NT2/D1 (cell line): ENCODE measurements at places on chromosomes 2 and 18.

DNA sequence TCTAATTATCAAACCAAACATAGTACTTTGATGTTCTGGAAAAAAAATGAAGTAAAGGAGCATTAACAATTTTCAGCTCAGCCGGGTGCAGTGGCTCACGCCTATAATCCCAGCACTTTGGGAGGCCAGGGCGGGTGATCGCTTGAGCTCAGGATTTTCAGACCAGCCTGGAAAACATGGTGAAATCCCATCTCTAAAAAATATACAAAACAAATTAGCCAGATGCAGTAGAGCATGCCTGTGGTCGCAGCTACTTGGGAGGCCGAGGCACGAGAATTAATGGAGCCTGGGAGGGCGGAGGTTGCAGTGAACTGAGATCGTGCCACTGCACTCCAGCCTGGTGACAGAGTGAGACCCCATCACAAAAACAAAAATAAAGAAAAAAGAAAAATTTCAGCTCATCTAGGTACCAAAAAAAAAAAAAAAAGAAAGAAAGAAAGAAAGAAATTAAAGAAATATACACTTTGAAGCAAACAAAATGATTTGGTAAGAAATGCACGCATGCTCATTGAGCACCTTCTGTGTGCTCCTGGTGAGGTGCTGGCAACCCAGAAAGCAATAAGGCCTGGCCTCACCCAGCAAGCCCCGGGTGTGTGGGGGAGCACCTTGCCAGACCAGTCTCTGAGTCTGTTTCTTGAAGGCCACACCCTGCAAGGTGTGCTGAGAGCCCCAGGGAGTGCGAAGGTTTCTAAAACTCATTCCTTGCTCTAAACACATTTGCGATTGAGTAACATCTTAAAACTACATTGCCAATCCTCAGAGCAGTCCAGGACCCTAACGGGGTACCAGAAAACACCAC is 133.5 kb downstream of the TFCP2L1 start:
- DNase-seq, result no peak

DNA sequence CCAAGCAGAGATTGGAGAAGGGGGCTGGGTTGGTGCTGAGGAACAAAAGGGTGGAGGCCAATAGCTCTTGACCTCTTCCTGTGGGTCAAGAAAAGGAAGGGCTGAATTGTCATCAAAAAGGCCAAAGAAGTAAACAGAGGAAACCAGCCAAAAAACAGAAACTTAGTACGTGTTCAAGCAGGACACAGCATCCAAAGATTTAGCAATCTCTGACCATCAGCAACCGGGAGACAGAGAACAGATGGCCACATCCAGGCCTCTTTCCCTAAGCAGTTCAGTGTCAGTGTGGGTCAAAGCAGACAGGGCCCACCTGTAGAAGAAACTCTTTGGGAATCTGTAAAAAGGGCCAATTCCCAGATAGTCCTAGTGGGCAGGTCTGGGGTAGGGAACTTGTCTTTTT is 2.9 kb downstream of the DNPEP start:
- no peak for DNase-seq

DNA sequence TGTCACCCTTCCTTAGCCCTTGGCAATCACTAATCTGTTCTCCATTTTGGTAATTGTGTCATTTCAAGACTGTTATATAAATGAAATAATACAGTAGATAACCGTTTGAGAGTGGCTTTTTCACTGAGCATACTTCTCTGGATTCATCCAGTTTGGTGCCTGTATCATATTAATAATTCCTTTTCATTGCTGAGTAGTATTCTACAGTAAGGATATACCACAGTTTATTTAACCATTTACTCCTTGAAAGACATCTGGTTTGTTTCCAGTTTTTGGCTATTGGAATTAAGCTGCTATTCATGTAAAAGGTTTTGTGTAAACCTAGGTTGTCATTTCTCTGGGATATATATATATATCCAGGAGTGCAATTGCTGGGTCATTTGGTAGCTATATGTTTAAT is 44.6 kb upstream of the TGFA start:
- DNase-seq, result no peak

GRCh38 chr2:122411231-122411630 is 655.8 kb downstream of the TSN start:
- DNase-seq, result no peak

GRCh38 chr18:39302481-39302880 is 1736.9 kb upstream of the CELF4 start:
- DNase-seq, result no peak

GRCh38 chr2:29062371-29062770 is 12.0 kb downstream of the PCARE start:
- no peak for DNase-seq

DNA sequence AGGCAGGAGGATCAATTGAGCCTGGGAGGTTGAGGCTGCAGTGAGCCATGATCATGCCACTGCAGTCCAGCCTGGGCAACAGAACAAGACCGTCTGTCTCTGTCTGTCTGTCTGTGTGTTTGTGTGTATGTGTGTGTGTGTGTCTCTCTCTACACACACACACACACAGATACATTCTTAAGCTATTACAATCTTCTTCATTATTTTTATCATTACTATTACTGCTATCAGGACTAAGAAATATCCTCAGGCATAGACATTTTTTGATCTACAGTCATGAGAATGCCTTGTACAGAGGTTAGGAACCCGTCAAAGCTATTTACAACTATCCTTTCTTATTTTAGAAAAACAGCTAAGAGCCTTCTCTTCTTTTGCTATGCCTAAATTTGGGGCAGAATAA is 207.4 kb downstream of the NEDD4L start:
- no peak for DNase-seq

DNA sequence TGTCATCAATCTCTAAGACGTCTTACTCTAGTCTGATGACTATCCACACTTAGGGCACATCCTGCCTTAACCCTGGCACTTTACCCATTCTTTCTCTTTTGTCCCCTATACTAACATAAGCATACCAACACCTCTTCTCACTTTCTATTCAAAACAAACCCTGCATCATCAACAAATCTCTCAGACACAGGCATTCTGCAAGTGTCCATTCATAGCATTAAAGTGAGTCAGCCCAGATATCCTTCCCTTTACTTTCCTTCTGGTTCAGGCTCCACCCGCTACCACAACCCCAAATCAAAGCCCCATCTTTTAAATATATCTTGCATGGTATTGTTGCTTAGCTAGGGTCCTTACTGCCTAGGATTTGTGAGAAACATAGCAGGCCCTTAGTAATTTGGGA is 3.8 kb downstream of the GRB14 start:
- no peak for DNase-seq

DNA sequence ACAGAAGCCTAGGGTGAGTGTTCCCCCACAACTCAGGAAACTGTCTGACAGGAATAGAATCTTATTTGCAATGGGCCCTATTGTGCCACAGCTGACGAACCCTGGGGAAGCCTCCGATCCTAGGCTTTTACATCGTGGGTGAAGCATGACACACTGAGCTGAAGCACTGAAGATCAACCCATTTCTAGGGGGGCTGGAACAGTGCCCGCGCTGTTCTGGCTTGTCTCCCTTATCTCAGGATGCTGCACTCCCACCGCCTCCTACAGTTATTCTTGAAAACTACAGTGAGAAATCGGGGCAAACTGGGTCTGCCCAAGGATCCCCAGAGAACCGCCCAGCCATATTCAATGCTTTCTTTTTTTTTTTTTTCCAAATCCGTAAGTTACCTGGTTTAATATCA is 41.1 kb downstream of the NETO1 start:
- no peak for DNase-seq

DNA sequence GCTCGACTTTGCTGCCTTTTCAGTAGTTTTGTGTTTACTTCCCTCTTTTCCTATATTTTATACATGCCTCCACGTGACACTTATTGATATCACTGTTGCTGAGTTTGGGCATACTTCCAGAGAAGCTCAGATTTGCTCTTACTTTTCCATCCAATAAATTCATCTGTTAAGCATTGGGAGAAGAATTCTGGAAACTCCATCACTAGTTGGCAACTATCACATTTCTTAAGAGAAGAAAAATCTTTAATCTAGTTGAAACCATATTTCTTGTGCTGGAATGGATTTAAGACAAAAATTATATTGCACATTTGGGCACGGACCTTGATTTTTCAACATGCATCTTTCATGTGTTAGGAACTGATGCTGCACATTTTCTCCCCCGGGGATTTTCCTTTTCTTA is 52.6 kb upstream of the CPO start:
- no peak for DNase-seq

- no peak for DNase-seq
Measured at GRCh38 chr2:19321946-19322345, 36.5 kb downstream of the OSR1 start.

DNA sequence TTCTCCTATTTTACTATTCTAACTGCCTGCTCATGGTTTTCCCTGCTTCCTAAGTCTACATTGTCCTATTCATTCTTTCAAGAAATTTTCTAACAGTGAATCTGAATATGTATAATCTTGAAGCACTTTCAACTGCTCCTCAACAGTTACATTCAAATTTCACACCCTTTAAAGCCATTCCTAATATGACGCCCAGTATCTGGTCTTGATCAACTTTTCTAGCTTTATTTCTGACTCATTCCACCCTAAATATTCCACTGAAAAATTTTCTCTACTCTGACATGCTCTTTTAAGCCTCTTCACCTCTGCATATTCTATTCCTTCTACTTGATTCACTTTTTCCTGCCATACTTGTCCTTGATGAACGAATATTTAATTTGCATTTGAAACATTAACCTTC is 1893.9 kb upstream of the PIK3C3 start:
- DNase-seq, result no peak

GRCh38 chr2:150549381-150549780 is 61.9 kb upstream of the RND3 start:
- no peak for DNase-seq

GRCh38 chr2:223877721-223878410 is 40.5 kb upstream of the AP1S3 start:
- no peak for DNase-seq

DNA sequence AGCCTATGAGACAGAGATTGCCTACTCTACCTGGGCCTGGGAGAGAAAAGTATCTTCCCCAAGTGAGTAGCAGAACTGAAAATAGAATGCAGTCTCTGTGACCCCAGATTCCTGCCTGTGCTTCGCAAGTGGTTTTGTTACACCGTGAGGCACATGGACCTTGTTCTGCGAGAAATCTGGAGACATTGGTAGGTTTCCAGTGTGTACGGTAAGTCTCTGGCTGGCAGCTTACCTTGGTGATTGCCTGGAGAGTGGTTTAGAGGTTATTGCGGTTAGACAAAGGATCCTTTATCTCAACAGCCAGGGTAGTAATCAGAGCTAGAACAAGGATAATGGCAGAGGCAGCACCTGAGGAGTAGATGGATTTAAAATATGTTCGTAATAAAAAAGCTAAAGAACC is 606.0 kb upstream of the GCFC2 start:
- DNase-seq, result no peak

- DNase-seq, result no peak
Measured at GRCh38 chr2:162058973-162059668, 14.9 kb downstream of the DPP4 start.

DNA sequence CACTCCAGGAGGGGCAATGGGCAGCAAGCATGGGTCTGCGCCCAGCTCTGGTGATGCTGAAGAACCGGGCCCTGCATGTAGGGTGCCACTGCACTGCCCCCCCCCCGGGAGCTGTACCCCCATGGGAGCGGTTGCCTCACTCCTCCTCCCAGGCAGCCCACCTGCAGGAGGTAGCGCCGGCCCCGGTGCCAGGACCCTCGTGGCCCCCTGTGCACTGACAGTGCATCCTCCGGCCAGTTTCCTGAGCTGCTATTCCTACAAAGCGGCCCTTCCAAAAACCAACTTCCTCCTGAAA is 109.4 kb downstream of the ZNF516 start:
- no peak for DNase-seq

- DNase-seq, result no peak
Measured at GRCh38 chr18:50757358-50757757, 62.5 kb downstream of the MRO start.

DNA sequence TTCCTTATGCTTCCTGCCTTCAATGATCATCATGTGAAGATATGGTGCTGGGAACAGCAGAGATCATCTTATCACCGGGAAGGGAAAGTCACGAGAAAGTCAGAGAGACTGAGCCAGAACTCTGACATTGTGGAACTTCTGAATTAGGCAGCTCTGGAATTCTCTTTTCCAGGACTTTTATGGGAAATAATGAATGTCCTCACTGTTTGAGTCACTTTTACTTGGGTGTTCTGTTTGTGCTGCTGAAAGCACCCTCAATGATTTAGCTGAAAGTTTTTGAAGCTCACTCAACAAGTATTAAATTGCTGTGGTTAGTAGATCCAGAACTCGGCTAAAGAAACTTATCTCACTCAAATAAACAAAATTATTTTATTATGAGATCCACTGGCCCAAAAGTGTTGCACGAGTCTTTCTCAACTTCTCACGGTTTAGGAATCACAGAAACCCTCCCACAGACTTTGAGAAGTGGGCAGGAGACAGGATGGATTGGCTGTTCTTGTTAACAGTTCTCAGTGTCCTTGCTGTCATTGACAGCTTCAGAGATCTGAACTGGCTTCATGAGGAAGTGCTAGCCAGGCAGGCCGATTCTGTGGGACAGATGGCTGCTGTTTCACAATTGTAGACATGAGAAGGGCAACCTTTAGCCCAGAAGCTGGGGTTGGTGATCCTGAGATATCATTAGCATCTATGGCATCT is 26.4 kb upstream of the ATRAID start:
- no peak for DNase-seq

GRCh38 chr18:44502790-44503189 is 177.9 kb upstream of the SETBP1 start:
- DNase-seq, result no peak

GRCh38 chr2:152433289-152433688 is 98.3 kb downstream of the FMNL2 start:
- DNase-seq, result no peak

- DNase-seq, result peak; percentile 61
Measured at GRCh38 chr2:122531290-122532071, 776.0 kb downstream of the TSN start.

GRCh38 chr2:197157879-197158537 is 152.6 kb downstream of the ANKRD44 start:
- no peak for DNase-seq

- DNase-seq, result no peak
Measured at GRCh38 chr2:20091305-20091991, 40.0 kb upstream of the LAPTM4A start.

- no peak for DNase-seq
Measured at GRCh38 chr18:56639571-56639970, 1.2 kb upstream of the TXNL1 start.

DNA sequence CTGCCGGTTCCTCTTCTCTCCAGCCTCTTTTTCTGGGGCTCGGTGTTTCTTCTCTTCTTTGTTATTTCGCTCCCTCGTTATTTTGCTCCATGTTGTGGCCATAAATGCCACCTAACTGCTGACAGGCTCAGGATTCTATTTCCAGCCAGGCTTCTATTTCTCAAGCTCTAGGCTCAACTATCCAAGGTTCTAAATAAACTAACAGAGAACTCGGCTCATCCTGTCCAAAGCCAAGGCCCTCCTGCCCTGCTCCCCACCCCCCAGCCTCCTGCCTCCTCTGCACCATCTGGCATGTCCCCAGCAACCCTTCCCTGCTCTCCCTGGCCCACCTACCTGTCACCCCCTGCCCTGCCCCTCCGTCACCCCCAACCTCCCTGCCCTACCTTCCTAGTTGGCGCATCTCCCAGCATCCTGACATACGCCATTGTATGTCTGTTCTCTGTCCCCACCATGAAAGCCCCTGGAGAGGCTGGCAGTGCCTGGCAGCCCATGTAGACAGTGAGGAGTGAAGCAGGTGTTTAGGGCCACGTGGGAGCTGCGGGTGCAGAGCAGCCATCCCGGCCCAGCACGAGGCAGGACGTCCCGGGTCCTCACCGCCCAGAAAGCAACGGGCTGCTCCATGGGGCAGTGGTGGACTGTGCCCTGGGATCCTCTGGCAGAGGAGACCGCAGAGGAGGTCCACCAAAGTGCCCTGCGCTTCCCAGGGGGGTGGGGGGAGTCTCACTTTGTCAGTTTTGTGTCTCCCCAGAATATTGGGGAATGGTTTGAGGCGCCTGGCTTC is 186.9 kb downstream of the TWIST2 start:
- DNase-seq, result no peak
